Lung (tissue), 17 donors: ENCODE measurements at places on chromosomes 1 and 21. TPM values are rescaled to one million over a fixed set of nuclear protein-coding genes. Genes with fewer than 3 reads are reported as not detected.

The UBE2Q1 gene
- 87.3 TPM for total RNA-seq

The RSPO1 gene
- 1.7 TPM for total RNA-seq

The LRRN2 gene
- total RNA-seq = 4.4 TPM

- no peaks in the 10 kb centered on the region for H3K4me1 ChIP-seq
- H3K27me3 ChIP-seq = peaks cover 37% of the 10 kb centered on the region
- no peaks in the 10 kb centered on the region for H3K36me3 ChIP-seq
- H3K4me3 ChIP-seq = no peak overlapping the region
Observed at GRCh38 chr1:119011116-119011515, 23.0 kb upstream of the TBX15 start.

- no peaks in the 10 kb centered on the region for H3K36me3 ChIP-seq
- DNase-seq = no peak
- H3K4me1 ChIP-seq = no peaks in the 10 kb centered on the region
- H3K27me3 ChIP-seq = no peaks in the 10 kb centered on the region
- H3K27ac ChIP-seq = no peak overlapping the region
- H3K4me3 ChIP-seq = no peak overlapping the region
Observed at GRCh38 chr21:44487831-44488230, 32.5 kb downstream of the LRRC3 start.

- no peak overlapping the region for H3K27ac ChIP-seq
- peaks cover 2% of the 10 kb centered on the region for H3K4me1 ChIP-seq
- H3K36me3 ChIP-seq = no peaks in the 10 kb centered on the region
- H3K4me3 ChIP-seq = no peak overlapping the region
- no peak for DNase-seq
Observed at GRCh38 chr1:220217383-220217988, 54.8 kb downstream of the RAB3GAP2 start.

GRCh38 chr21:28068455-28069358, 924.0 kb downstream of the LTN1 start:
- DNase-seq = no peak
- H3K27me3 ChIP-seq = no peaks in the 10 kb centered on the region
- H3K4me1 ChIP-seq = peaks cover 8% of the 10 kb centered on the region
- H3K4me3 ChIP-seq = no peak overlapping the region

DNA sequence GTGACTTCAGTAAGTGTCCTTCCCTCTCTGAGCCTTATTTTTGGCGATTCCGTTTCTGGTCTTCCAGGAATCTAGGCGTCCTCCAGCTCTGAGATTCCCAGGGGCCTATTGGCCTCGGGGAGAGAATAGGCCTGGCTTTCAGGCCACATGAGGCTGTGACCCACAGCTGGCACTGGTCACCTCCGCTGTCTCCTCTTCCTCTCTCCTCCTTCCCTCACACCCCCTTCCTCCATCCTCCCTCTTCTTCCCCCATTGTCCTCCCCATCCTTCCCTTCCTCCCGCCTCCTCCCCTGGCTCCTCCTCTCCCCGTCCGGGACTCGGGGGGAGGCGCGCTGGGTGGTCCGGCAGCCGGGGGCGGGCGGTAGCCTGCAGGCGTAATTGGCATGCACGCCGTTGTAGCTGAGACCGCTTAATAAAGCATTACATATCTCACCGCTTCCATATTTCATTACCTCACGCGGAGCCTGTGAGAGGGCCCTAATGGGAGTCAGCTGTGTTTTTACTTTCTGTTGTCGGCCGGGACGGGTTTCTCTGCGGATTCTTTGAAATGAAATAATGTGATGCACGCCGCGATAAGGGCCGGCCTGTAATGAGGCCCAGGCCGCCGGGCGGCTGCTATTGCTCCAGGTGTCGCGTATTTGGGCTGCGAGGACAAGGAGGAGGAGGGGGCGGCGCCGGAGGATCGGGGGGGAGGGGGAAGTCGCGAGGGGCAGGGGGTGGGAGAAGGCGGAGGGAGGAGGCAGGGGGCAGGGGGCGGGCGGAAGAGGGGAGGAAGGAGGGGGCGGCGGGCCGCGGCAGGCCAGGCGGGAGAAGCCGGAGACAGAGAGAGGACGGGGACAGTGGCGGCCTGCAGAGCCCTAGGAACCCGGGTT, 95.3 kb downstream of the FOXD2 start:
- peaks cover 10% of the 10 kb centered on the region for H3K4me1 ChIP-seq
- no peaks in the 10 kb centered on the region for H3K27me3 ChIP-seq
- H3K36me3 ChIP-seq = no peaks in the 10 kb centered on the region
- no peak overlapping the region for H3K4me3 ChIP-seq
- H3K27ac ChIP-seq = no peak overlapping the region

DNA sequence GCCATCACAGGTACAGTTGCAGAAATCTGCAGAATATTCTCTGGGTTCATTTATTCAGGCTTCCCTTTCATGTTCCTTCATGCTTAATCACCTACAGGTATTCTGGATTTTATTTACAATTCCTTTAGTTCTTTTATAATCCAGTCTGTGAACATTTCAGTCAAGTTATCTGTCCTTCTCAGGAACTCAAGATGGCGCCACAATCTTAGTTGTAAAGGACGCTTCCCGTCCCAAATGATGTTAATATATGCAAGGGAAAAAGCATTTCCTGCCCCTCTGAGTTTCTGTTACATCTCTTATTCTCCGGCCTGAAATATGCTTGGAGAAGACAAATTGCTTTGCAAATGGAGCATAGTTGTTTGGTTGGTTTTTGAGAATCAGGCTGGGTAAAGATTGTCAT, 19.3 kb downstream of the F3 start:
- no peaks in the 10 kb centered on the region for H3K27me3 ChIP-seq
- H3K36me3 ChIP-seq = no peaks in the 10 kb centered on the region
- no peak overlapping the region for H3K27ac ChIP-seq
- H3K4me3 ChIP-seq = no peak overlapping the region
- DNase-seq = peak; percentile 43
